Vein endothelial cell (primary cell): ENCODE measurements at places on chromosomes 2 and 18. TPM values are rescaled to one million over a fixed set of nuclear protein-coding genes. Genes with fewer than 3 reads are reported as not detected.

FZD7 gene
- total RNA-seq, result 0.29 and 0.33 TPM in 2 replicates

CDH19 gene
- total RNA-seq, result not detected in 2 replicates

TMEM247 gene
- total RNA-seq, result not detected in 2 replicates

VAMP5 gene
- 40.1 and 44.1 TPM in 2 replicates for total RNA-seq

CRYBA2 gene
- not detected in 2 replicates for total RNA-seq

LAMA1 gene
- 0.19 and 0.33 TPM in 2 replicates for total RNA-seq

NLRC4 gene
- not detected in 2 replicates for total RNA-seq

FBXO41 gene
- total RNA-seq, result 0.33 and 0.96 TPM in 2 replicates

CCDC150 gene
- total RNA-seq, result 6.2 and 10.3 TPM in 2 replicates

KCNIP3 gene
- total RNA-seq, result 0.33 and 0.48 TPM in 2 replicates

TM4SF20 gene
- not detected in 2 replicates for total RNA-seq

FSHR gene
- not detected in 2 replicates for total RNA-seq

GRB14 gene
- total RNA-seq, result 5.1 and 5.9 TPM in 2 replicates

COPS9 gene
- 89.4 and 116 TPM in 2 replicates for total RNA-seq

PTPRM gene
- total RNA-seq, result 120 and 123 TPM in 2 replicates

RUFY4 gene
- total RNA-seq, result 0.29 TPM in 1 of 2 replicates, not detected in the other

CCDC141 gene
- total RNA-seq, result under 0.01 and 0.10 TPM in 2 replicates

RBM44 gene
- total RNA-seq, result 0.67 and 1.3 TPM in 2 replicates

RAB6C gene
- total RNA-seq, result not detected in 2 replicates

INHA gene
- total RNA-seq, result not detected in 2 replicates

CD207 gene
- total RNA-seq, result not detected in 2 replicates

THSD7B gene
- total RNA-seq, result under 0.01 TPM in 1 of 2 replicates, not detected in the other

PLCL1 gene
- total RNA-seq, result 1.6 and 7.3 TPM in 2 replicates

WDCP gene
- 9.8 and 13.1 TPM in 2 replicates for total RNA-seq

FN1 gene
- 1,141 and 2,305 TPM in 2 replicates for total RNA-seq

STAT4 gene
- total RNA-seq, result 1.4 and 3.6 TPM in 2 replicates

LRRTM4 gene
- total RNA-seq, result not detected in 2 replicates

VWA3B gene
- total RNA-seq, result not detected in 2 replicates

ACMSD gene
- not detected in 2 replicates for total RNA-seq
